ENCODE measurements at places on chromosomes 5 and 9.

GRCh38 chr5:53923961-53924360 is 363.5 kb downstream of the NDUFS4 start:
- DNase-seq = no peak

GRCh38 chr5:138336952-138337684 is 948 bp upstream of the FAM53C start:
- no peak for DNase-seq

DNA sequence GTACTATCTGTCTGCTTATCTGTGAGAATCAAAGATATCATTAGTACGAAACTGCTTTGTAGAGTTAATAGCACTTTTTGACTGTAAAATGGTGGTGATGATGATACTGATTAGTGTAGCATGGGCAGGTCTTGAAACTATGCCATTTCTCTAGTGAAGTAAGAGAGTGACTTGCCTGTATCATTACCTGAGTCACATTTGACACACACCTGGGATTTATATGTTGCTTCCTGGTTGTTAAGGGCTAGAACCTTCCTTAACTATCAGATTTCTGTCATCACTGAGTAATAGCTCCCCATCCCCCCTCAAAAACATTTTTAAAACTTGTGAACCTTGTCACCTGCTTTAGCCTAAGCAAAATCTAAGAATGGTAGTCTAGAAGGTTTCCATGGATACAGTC is 135.6 kb upstream of the RORB start:
- DNase-seq = no peak

- DNase-seq = no peak
Measured at GRCh38 chr5:10499776-10500175, 58.1 kb downstream of the ROPN1L start.

DNA sequence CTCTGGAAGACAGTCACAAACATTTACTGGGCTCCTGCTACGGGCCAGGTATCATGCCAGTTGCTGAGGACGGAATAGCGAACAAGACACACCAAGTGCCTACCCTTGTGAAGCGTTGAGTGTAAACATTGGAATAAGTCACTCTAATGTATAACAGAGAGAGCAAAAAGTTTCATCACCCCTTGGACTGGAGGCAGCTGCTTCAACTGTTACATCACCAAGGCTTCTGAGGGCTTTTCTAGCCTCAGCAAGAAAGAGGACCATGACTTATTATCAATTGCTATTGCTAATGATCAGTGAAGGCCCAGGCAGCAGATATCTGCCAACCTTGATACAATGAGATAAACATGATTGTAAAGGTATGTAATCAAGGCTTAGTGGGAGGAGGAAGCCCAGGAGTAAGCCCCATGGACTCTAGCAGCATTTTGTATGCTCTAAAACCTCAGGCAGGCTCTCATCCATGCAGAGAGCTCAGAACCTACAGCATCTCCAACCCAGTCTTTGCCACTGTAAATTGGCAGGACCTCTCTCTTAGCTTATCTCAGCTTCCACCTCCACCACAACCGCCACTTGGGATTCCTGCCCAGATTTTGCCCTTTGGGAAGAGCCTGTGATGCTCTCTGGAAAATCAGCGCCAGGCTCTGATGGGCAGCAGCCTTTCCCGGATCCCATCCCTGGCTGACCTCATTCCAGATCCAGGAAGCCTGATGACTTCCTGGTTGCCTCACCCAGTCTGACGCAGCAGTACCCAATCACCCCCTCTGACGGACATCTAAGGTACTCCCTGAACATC is 54.5 kb downstream of the ADAM19 start:
- DNase-seq = no peak

DNA sequence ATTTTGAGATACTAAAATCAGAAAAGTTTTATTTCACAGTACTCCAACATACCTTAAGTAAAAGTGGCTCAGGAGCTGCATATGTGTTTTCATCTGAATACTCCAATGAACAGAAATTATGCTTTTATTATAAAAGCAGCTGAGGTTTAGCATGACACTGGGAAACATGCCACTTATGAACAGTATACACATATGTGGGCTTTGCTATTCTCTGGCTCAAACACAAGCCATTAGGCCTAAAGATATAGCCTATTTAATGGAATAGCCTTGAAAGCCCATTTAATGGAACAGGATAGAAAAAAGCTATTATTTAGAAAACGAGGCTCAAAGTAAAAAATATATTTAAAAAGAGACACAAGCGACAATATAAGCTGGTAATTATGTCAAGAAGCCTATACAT is 74.1 kb downstream of the SLC38A9 start:
- DNase-seq = no peak

DNA sequence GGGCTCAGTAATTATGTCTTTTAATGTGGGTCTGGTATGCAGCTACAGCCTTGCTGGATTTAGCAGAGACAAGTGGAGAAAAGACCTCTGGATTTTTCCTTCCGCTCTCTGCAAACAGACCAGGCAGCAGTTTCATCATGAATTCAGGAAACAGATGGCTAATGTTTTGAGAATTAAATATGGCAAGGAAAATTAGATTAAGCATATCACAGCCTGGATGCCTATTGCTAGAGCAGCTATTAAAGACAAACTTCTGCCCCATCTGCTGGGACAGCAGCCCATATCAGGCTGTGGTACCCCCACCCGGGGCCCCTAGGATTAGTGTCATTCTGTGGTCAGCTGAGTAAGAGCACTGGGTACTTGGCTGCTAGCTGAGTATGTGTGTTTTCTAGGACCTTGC is 6.2 kb downstream of the SKP2 start:
- DNase-seq = no peak

GRCh38 chr9:95017062-95017461 is 290.6 kb downstream of the AOPEP start:
- DNase-seq = no peak

- DNase-seq = no peak
Measured at GRCh38 chr5:36653044-36653705, 46.8 kb downstream of the SLC1A3 start.

- DNase-seq = no peak
Measured at GRCh38 chr5:33737697-33738096, 154.1 kb downstream of the ADAMTS12 start.

DNA sequence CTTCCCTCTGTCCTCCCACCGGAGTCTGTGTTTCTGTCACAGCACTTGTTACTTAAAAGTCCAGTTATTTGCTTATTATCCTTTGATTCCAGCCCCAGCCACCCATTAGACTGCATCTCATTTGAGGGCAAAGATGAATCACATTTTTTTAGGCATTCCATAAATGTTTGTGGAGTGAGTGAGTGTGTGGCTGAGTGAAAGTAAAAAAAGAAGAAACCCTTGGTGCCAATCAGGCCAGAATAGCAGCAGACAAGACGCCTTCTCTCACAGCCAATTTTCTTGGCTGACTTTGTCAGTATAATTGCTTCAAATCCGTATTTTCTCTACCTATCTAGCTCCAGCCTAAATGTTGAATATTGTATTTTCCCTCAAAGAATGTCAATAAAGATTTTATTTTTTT is 613.0 kb upstream of the WWC1 start:
- no peak for DNase-seq

GRCh38 chr5:100841358-100842076 is 61.6 kb downstream of the ST8SIA4 start:
- no peak for DNase-seq

DNA sequence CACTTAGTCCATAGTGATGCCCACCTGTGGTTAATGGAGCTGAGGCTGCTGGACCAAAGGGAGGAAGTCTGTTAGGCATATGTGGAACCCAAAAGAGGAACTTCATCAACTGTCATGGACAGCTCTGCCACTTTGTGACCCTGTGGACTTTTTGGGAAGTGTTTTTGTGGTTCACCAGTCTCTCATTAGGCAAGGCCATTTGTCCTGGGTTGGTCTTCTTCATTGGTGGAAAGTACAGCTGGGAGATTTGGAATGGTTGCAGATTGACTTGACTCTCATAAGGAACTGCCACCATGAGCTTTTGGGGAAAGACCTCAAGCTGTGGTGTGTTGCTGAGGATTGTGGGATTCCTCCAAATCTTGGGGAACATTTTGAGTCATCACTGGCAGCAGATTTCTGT is 31.9 kb upstream of the IL12B start:
- DNase-seq = no peak

GRCh38 chr9:135610290-135611141 is 28.8 kb downstream of the GLT6D1 start:
- no peak for DNase-seq

DNA sequence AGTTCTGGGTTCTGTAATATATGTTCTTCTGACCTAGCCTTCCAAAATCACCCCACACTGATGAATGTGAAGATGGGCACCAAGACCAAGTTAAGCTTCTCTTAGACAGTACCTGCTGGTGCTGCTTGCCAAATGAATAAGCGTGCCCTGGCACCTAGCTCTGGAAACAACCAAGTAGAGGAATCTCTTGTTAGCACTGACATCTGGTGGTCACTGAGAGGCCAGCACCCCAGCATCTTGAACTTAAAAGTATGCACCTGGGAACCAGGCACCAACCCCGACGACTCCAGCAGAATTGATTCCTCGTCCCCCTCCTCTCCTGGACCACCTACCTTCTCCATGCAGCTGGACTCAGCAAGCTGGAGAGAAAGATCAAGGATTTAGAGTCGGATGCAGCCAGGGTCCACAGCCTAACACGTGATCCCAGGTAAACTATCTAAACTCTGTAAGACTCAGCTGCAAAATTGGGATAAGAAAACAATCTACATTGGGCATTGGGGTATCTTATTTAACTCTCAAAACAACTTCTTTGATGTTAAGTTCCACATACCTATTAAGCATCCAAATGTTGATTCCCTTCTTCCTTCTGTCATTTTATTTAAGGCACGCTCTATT is 89.8 kb downstream of the SLC1A3 start:
- peak; percentile 60 for DNase-seq

DNA sequence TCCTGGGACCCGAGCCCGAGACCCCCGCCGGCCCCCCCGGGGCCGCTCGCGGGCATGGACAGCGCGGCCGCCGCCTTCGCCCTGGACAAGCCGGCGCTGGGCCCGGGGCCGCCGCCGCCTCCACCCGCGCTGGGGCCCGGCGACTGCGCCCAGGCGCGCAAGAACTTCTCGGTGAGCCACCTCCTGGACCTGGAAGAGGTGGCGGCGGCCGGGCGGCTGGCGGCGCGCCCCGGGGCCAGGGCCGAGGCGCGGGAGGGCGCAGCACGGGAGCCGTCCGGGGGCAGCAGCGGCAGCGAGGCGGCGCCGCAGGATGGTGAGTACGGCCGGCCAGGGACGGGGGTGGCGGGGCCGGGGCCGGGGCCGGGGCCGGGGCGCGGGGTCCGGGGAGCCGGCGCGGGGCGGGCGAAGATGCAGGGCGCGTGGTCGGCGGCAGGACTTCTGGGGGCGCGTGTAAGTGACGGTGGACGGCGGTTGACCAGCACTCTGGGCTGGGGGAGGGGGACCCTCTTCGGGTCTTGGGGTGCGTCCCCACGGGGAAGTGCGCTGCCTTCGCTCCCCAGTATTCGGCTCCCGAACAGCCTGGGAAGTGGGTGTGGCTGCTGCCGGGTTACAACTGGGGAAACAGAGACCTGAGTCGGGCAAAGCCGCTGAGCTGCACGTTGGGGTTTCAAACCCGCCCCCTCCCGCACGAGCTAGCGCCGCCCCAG is 520 bp downstream of the PRRX2 start:
- no peak for DNase-seq

- no peak for DNase-seq
Measured at GRCh38 chr9:126108240-126108639, 218.4 kb upstream of the MVB12B start.

DNA sequence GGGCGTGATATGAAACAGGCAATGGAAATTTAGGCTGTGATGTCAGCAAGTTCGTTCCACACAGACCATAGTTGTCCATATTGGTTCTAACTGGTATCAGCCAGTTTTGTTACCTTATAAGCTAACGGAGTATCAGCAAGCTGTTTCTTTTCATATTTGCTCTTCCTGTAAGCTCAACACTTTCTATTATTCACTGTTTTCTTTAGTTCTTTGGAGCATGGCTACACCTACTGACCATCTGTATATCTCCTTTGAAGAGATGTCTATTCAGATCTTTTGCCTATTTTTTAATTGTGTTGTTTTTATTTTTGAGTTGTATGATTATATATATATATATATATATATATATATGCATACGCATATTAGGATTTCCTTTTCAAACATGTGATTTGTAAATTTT is 1057.2 kb upstream of the CDH10 start:
- DNase-seq = no peak

DNA sequence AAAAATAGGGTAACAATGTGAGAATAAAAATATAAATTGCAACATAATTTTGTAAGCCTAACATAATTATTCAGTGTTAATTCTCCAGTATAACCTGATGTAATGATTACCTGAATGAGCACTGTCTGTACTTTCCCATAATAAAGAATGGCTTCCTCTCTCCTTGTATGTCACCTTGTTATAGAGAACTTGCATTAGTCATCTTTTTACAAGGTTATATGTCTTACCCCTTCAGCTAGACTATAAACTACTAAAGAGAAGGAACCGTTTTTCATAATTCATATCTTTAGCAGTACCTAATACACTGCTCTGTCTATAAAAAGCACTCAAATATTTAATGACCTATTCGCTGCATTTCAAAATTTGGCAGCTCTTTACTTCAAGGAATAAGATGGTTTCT is 19.8 kb downstream of the STRBP start:
- no peak for DNase-seq

DNA sequence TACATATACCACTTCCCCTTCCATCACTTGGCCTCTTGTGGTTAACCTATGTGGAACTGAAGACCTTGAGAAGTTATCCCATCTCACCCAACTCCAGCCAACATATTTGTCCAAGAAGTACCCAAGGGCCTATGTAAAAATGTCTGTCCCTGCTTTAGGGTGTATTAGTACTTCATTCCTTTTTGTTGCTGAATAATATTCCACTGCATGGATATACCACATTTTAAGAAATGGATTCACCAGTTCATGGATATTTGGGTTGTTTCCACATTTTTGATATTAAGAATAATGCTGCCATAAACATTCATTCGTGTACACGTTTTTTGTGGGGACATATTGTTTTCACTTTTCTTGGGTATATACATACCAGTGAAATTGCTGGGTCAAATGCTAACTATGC is 28.6 kb downstream of the IDNK start:
- DNase-seq = no peak

- DNase-seq = peak; percentile 25
Measured at GRCh38 chr5:18281947-18282581, 647.8 kb downstream of the TAF11L14 start.

- DNase-seq = no peak
Measured at GRCh38 chr9:95103871-95104580, 213.5 kb downstream of the FANCC start.

- no peak for DNase-seq
Measured at GRCh38 chr5:74316064-74316603, 324.4 kb downstream of the ENC1 start.
